ENCODE measurements at places on chromosomes 2 and 18. TPM values are rescaled to one million over a fixed set of nuclear protein-coding genes. Genes with fewer than 3 reads are reported as not detected.
A peak's percentile ranks its signal among the peaks of the same experiment; 100 is the strongest.

DNA sequence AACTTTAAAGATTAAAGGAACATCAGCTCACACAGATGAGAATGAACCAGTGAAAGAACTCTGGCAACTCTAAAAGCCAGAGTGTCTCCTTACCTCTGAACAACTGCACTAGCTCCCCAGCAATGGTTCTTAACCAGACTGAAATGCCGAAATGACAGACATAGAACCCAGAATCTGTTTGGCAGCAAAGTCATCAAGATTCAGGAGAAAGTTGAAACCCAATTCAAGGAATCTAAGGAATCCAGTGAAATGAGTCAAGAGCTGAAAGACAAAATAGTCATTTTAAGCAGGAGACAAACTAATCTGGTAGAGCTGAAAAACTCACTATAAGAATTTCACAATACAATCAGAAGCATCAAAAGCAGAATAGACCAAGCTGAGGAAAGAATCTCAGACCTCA lies 72.0 kb downstream of the STRADB start:
- DNase-seq, result no peak

DNA sequence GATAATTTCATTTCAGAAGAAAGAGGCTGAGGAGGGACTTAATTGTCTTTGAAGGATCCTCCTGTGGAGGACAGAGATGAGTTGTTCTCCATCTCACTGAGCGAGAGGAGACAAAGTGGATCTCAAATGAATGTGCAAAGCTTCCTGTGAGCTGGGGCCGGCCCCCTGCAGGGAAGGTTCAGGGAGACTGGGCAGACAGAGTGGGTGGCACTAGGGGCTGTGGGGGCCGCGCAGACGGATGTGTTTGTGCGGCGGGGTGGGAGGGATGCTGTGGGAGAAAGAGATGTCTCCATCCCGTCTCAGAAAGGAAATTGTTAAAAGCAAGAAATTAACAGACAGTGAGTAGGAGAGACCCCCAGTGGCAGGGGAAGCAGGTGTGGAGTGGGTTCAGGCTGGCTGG lies 29.1 kb downstream of the KLHL29 start:
- no peak for DNase-seq

DNA sequence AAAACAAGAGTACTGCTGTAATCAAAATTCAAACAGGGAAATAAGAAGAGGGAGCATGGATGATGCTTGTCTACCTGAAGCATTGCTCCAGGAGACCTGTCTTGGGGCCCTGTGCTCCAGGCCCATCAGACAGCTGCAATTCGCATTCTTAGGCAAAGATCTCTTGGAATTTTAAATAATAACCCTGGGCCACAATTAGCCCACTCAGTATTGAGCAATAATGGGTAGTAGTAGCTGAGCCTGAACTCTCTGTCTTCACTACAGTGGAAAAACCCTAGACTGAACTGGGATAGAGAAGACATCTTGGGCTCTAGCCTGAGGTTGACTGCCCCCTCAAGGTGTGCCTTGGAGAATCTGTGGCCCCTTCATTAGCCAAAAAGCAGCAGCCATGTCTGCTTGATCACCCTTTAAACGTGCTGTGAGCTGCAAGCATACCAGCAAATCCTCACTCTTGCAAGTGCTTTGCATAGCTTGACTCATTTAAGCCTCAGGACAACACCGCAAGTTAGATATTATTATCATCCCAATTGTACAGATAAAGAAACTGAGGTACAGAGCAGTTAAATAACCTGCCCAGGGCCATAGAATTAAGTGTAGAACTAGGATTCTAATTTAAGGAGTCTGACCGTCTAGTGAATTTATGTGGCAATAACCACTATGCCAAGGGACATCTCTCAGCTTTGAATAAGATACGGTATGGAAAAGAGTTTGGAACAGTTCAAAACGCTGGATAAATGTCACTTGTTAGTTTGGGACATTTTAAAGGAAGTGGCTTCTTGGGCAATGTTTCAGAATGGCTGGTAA lies 69.0 kb downstream of the DDX1 start:
- DNase-seq, result no peak

The TDRD15 gene
- total RNA-seq, result not detected

- no peak for DNase-seq
These were observed 42.4 kb upstream of the SLC1A4 start for GRCh38 chr2:64946769-64947247.

The FZD7 gene
- total RNA-seq, result 24.6 TPM

- DNase-seq, result peak; percentile 55
These were observed 3.7 kb upstream of the SPR start for GRCh38 chr2:72883356-72883962.

DNA sequence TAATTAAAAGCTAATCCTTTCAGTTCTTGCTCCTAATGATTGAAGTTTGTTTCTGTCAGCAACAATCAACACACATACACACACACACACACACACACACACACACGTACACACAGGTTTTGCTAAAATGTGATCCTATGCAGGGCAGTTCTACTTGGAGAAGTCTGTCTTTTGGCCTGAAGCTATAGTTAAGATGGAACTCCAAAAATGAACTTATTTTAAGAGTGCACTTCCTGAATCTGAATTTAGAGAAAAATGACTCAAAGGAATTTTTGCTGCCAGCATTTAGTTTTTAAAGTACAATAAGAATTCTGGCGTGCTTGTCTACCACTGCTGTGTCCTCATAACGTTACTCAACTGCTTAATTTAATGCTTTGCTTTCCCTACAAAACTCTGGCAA lies 6.6 kb downstream of the GALNT5 start:
- DNase-seq, result no peak

DNA sequence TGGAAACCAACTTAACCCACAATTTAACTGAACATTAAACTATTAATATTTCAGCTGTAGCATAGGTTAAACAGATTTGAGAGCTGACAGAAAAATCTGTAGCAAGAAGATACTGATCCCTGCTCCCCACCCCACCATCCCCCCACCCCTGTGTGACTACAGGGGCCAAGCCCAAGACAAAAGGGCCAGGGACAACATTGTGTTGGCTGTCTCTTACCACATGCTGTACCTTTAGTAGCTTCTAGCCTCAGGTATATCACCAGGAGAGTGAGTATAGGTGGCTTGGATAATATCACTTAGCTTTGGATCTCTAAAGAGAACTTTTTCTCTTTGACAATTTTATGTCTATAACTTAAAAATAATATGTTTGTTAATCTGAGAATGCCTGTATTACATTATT lies 140.7 kb downstream of the AGPS start:
- no peak for DNase-seq

- no peak for DNase-seq
These were observed 86.9 kb downstream of the SOS1 start for GRCh38 chr2:39033980-39034379.

The MERTK gene
- total RNA-seq, result 5.0 TPM

The ALPI gene
- total RNA-seq, result not detected

GRCh38 chr2:12487253-12488004 lies 229.3 kb upstream of the TRIB2 start:
- no peak for DNase-seq

The LIMS1 gene
- total RNA-seq, result 74.3 TPM

The ALPP gene
- total RNA-seq, result not detected

Measured in left ventricle myocardium superior (tissue), 1 donor.